GM04504 (cell line): ENCODE measurements at places on chromosomes 4 and X.

DNA sequence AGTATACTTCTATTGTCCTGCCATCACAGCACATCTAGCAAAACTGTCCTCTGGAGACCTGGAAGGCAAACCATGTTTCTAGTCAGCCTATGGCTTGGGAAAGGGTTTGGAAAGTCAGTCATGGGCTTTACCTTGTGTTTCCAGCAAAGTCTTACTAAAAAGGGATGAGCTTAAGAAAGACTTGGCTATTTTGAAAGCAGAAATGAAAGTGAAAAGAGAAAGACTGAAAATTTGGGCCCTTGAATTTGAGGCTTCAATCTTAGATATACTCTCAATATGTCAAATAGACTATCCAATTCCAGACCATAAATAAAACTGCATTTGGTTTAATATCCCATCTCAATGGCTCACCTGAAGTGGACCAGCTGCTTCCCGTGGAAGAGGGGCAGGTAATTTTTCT is 127.9 kb downstream of the ZNF330 start:
- DNase-seq, result no peak

DNA sequence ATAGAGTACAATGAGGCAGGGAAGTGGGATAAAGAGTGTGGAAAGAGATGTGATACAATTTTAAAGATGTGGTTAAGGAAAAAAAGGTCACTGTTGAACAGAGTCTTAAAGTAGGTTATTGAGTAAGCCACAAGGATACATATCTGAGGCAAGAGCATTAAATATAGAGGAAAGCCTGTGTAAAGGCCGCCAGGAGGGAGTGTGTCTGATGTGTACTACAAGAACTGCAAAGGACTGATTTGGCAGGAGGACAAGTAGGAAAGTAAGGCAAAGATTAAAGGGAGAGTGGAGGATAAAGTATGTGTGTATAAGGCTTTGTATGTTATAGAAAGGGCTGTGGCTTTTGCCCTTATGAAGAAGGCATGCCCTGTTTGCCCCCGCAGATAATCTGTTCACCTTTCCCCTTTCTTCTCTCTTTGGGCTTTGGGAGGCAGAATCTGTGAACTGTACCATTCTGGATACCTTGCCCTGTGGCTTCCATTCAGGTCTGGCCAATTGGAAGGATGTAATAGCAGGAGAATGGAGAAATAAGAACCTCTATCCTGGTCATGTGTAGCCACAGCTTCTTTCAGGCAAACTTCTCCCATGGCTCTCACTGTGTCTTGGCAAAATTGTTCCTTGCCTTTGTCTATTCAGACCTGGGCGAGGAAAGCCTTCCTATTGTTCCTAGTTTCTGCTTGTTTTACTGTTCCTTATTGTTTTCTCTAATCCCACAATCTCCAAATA is 68.9 kb upstream of the FAM47B start:
- no peak for DNase-seq

GRCh38 chr4:62449538-62449937 is 1249.4 kb downstream of the ADGRL3 start:
- DNase-seq, result no peak

DNA sequence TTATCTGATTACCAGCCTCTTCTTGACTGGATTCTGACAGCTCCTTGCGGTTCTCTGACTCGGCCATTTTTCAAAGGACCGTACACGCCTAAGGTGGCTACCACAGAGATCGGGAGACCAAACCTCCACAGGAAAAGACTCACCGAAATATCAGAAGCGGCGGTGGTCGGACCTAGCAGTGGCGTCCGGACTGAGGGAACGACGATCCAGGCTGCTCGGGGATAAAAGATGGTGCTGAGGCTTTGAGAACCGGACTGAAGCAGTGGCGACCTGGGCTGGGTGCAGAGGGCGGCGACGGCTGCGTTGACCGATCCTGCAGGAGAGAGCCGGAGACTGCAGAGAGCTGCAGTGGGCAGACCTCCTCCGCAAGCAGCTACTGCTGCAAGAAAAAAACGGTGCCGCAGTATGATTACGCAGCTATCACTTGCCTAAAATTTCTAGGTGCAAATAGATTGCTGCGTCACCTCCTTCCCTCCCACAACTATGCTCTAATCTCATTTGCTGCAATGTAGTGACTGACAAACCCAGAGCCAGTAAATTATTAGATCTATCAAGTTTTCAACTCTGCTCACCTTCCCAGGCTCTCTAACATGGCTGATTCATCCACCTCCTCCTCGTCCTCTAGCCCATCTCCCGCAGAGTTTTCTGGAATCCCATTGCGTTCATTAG is at the start of gene NAP1L2:
NAP1L2 (minus strand) TSS at position 426 of the 669 bp plus-strand sequence; CDS start at position 67, 359 bp downstream.
- no peak for DNase-seq

- DNase-seq, result no peak
Observed at GRCh38 chr4:169885893-169886292, 128.1 kb upstream of the HPF1 start.

- DNase-seq, result no peak
Observed at GRCh38 chr4:79935274-79935673, 137.8 kb downstream of the ANTXR2 start.

- no peak for DNase-seq
Observed at GRCh38 chr4:155491336-155492120, 114.8 kb upstream of the MAP9 start.

- no peak for DNase-seq
Observed at GRCh38 chr4:56940971-56941370, 33.3 kb downstream of the REST start.

DNA sequence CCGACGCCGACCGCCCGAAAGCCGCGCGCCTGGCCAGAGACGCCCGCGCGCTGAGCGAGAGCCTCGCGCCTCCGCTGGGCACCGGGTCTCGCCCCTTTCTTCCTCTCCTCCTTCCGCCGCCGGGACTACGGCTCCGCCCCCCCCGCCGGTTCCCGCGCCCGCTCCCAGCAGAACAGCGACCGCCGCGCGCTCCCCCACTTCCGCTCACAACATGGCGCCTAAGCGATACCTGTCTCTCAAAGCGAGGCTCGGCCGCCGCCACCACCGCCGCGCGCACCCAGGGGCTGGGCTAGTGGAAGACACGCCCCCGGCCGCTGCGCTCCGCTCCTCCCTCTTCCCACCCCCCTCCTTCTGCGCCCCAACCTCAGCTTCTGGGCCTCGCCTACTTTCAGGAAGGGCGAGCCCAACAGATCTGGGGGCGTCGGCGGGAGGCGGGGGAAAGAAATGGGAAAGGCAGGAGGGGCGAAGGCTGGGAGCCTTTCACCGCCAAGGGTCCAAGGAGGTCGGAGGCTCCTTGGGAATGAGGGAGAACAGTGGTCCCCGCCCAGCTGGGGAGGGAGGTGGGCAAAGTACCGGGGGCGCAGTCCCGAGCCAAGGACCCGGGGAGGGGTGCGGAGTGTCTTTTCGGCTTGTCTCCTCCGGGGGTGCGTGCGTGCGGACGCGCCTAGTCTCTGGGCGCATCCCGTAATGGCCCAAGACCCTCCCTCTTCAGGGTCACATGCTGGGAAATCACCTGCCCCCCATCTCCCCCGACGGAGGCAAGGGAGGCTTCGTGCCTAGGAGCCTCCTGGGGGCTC is at the start of gene RPS6KA3:
RPS6KA3 (minus strand) TSS at position 100 of the 797 bp plus-strand sequence. CDS start 277 bp downstream, outside the sequence.
- DNase-seq, result peak; percentile 51

- peak; percentile 58 for DNase-seq
Observed at GRCh38 chr4:156931267-156931666, 40.3 kb downstream of the PDGFC start.

DNA sequence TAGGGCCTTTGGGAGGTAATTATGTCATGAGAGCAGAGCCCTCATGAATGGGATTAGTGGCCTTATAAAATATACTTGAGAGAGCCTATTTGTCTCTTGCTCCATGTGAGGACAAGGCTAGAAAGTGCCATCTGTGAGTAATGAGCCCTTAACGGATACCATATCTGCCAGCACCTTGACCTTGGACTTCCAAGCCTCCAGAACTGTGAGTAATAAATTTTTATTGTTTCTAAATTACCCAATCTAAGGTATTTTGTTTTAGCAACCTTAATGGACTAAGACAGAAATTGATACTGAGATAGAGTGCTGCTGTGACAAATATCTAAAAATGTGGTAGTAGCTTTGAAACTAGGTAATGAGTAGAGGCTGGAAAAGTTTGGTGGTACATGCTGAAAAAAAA is 285.0 kb upstream of the DIPK2B start:
- no peak for DNase-seq

DNA sequence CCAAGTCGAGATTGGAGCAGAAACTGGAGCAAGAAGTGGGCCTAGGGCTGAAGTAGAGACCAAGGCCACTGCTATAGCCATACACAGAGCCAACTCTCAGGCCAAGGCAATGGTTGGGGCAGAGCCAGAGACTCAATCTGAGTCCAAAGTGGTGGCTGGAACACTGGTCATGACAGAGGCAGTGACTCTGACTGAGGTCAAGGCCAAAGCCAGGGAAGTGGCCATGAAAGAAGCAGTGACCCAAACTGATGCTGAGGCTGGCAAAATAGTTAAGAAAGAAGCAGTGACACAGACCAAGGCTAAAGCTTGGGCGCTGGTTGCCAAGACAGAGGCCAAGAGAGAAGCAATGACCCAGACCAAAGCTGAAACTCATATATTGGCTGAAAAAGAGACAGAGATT is 3.5 kb downstream of the ARMCX4 start:
- DNase-seq, result no peak

GRCh38 chrX:50469206-50469605 is 1.4 kb downstream of the DGKK start:
- DNase-seq, result no peak

GRCh38 chrX:71637848-71638247 is 19.5 kb upstream of the CXCR3 start:
- no peak for DNase-seq

DNA sequence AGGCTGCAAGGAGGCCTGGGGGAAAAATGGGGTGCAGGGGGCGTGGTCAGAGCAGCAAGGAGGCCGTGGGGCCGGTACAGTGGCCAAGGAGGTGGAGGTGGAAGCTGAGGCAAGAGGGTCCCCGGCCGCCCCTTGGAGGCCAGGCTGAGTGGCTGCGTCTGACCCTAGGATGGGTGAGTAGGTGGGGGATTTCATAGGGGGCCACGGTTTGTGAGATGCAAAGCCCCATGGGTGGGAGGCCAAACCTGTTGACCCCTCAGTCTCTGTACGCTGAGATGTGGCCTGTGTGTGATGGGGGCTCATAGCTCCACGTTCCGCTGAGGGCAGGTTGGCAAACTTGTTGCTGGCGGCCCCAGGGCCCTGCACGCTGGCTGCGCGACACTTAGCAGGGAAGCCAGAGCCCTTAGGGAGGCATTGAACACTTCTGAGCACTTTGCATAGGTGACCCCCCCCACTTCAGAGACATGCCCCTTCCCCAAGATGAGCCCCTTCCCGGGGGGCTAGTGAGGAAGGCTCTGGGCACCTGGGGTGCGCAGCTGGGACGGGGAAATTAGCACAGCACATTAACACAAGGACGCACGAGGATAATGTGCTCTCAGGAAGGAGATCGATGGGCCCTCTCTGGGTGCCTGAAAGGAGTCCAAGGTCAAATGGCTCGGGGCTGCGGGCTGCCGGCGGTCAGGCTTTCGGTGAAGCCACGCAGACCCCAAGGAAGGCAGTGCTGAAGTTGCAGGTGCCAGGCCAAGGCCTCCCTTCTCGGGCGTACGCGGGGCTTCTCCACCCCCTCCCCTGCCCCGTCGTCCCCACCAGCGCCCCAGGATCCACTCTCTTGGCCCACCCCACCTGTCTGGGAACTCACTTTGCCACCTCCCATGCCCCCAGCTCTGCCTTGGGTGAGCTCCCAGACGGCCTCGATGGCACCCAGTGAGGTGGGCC is 107.4 kb downstream of the HMX1 start:
- DNase-seq, result no peak
